ENCODE measurements at places on chromosomes 7 and 10.

- peak; percentile 90 for DNase-seq
These were observed 110.3 kb upstream of the LANCL2 start for GRCh38 chr7:55254596-55255495.

- no peak for DNase-seq
These were observed 7.6 kb upstream of the KCP start for GRCh38 chr7:128918016-128918665.

GRCh38 chr7:84553711-84554110, 359.1 kb upstream of the SEMA3A start:
- no peak for DNase-seq

- no peak for DNase-seq
These were observed 161.0 kb downstream of the TEX36 start for GRCh38 chr10:125521721-125522680.

GRCh38 chr10:79219322-79219957, 127.8 kb upstream of the PPIF start:
- DNase-seq: no peak

GRCh38 chr10:101284744-101285463, 55.6 kb upstream of the LBX1 start:
- no peak for DNase-seq

DNA sequence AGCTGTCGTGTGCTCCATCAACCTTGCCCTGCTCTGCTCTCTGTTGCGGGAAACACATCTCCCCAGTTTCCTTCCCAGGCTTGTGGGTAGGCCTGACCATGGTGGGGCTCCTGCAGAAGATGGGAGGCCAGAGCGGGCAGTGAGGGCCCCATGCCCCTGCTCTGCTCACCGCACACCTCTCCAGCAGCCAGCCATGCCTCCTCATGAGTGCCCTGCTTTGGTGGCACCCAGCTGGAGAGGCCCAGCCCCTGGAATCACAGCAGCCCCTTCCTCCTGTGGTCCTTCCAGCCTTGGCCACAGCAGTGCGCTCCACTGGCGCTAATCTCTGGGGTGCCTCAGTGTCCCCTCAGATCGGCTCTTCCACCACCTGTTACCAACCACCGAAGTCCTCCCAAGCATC, 4.2 kb upstream of the OPN4 start:
- no peak for DNase-seq

GRCh38 chr7:30476459-30477145, 2.0 kb downstream of the NOD1 start:
- DNase-seq: no peak

GRCh38 chr10:129960481-129961156, 3.5 kb downstream of the EBF3 start:
- DNase-seq: peak; percentile 12

GRCh38 chr7:101866328-101866727, 48.9 kb downstream of the CUX1 start:
- no peak for DNase-seq

- DNase-seq: peak; percentile 92
These were observed 60.2 kb downstream of the DNAJB9 start for GRCh38 chr7:108629651-108630400.

GRCh38 chr10:20714518-20714917, 182.6 kb downstream of the NEBL start:
- DNase-seq: no peak

- peak; percentile 9 for DNase-seq
These were observed 3.9 kb downstream of the CXCL12 start for GRCh38 chr10:44380829-44381600.

GRCh38 chr10:125510998-125511397, 172.0 kb downstream of the TEX36 start:
- DNase-seq: no peak

DNA sequence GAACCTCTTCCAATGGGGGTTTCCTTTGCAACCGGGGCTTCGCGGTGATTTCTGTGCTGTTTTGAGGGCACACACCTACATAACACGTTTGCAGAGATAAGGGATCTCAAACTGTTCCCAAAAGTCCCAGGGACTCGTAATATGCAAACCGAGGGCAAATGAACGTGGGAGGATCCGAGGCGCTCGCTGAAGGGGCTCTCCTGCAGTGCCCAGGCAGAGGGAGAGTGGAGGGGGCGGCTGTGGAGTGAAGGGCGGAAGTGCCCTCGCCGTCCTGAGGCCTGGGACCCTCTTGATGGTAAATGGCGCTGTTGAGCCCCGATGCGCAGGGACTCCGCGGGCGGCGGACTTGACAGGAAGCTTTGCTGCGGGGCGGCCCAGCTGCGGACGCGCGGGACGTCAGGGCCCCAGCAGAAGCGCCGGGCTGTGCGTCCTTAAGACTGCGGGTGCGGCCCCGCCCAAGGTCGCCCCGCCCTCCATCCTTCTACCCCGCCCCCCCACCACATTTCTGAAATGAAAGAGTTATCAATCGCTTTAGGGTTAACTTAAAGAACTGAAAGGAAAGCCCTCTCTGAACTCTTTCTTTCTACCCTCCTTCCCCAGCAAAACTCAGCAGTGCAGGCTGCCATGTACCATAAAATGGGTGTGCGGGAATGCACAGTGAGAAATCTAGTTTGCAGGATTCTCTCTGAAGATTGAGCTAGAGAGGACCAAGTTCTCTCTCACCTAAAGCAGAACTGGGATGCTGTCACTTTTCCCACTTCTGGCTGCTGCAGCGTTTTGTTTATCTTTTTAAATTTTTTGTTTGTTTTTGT, 151.8 kb upstream of the YAE1 start:
- peak; percentile 82 for DNase-seq

GRCh38 chr10:5581670-5582566, 57.2 kb downstream of the CALML3 start:
- no peak for DNase-seq

DNA sequence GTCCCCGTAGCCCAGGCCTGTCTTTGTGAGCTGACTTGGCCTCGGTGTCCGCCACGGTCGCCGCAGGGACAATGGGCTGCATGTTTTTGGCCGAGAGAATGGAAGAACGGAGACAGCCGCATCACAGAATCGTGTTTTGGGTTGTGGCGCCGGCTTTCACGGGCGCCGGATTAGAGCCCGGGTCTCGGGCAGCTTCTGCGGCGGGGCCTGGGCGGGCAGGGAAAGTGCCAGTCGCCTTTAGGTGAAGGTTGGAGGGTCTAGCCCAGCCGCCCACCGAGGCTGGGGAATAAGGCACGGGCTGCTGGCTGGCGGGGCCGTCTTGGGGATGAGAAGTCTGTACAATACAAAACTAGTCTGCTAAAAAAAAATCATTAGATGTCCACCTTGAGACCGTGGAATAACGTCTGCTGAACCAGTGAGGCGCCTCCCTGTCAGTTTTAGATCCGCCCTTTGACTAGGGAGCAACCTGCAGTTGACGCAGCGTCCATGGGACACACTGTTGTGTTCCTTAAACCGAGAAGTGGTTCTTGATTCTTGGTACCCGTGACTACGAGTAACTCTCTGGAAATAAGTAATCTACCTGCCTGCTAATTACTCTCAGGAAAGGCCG, 577 bp downstream of the DNAJB9 start:
- DNase-seq: peak; percentile 32

DNA sequence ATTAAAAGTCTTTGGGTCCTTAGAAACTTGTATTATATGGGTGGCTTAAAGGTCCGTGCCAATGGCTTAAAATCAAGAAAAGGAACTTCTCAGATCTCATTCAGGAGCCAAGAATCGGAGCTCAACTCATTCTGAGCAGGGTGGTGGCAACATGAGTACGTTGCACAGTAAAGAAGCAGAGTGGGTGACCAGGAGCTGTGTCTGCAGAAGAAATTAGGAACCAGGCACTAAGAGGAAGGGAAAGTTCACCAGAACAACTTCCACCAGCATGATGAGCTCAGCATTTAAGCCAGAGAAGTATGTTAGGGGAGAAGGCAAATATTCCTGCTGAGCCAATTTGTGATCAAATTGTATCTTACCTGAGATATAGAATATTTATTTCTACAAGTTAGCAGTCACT, 236.0 kb upstream of the NRP1 start:
- no peak for DNase-seq

DNA sequence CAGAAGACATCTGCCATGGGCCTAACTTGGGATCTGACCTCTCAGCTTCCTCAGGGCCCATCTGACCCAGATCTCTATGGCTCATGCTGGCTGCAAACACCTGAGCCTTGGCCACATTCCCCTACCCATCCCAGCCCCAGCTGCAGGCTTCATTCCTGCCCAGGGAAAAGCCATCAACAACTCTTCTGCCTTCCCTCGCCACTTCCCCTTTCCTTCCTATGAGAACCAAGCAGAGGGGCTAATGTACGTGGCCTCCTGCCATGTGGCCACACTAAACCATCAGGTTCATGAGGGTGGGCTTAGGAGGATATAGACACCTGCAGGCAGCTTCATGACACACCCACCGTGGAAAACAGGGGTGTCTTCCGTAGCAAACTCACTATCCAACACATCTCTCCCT, 312.2 kb downstream of the GALNT17 start:
- DNase-seq: no peak

DNA sequence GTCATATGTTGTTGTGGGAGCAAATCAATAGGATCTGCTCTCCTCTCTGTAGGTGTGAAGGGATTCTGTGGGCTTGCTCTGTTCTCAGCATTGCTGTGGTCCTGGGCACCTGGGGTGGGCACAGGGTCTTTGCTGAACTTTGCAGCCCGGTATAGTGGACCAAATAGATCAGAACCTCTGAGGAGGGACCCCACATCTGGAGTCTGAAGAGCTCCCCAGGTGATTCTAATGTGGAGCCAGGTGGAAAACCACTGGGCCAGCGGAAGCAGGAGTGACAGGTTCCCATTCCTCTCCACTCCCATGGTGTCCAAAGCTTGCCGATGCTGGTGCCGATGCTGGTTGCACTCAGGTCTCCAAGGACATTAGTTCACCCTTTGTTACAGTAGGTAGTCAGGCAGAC, 257.2 kb downstream of the GLRX3 start:
- DNase-seq: no peak

DNA sequence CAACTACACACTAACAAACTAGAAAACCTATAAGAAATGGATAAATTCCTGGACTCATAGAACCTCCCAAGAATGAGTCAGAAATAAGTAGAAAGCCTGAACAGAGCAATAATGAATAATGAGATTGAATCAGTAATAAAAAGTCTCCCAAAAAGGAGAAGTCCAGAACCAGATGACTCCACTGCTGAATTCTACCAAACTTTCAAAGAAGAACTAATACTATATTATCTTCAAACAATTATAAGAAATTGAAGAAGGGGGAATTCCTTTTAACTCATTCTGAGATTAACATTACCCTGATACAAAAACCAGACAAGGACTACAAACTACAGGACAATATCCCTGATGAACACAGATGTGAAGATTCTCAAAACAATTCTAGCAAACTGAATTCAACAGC, 47.8 kb upstream of the CDK6 start:
- no peak for DNase-seq

DNA sequence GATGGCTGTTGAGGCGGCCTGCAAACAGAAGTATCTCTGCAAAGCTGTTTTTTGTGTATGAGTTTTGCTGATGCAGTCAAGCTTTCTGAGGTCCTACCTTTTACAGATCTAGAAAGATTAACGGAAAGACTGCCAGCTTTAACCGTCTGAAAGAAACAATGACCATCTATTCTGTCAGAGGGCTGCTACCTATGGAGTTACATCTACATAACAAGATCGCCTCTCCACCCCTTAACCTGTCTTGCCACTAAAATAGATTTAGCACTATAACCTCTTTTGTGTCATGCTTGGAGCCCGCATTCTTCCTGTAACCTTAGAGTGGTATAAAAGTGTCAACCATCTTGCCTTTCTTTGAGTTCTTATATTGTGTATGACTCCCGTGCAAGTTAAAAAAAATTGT, 291.2 kb downstream of the POM121L12 start:
- DNase-seq: no peak

DNA sequence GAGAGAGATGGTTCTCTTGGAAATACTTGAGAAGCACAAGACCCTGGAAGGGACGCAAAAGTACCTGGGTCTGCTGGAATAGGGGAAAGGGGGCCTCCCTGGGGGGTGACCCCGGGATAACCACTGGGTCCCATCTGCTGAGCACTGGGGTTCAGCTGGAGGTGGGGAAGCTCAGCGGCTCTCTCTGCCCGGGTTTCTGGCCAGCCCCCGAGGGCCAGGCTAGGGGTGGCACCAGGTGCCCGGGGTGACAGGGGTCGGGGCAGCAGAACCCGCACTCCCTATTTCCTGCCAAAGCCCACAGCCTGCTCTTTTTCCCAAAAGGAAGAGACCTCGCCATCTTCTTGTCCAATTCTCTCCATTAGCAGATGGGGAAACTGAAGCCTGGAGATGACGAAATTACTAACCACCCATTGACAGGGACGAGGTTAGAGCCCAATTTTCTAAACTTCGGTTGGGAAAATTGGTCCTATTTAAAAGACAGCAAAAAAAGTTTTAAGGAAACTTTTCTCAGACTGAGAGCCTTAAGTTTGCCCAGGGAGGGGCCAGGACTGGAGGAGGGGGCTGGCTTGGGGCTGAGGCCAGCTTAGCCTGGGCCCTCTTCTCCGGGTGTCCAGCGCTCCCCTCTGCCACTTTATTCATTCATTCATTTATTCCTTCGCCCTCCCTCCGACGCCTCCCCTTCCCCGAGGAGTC, 17.8 kb upstream of the GATA3 start:
- no peak for DNase-seq

GRCh38 chr7:17234398-17235031, 63.9 kb upstream of the AHR start:
- DNase-seq: no peak

- DNase-seq: no peak
These were observed 51.1 kb upstream of the ADRB1 start for GRCh38 chr10:113992471-113993011.

- DNase-seq: no peak
These were observed 121.5 kb downstream of the POLR1F start for GRCh38 chr7:19587291-19587690.

DNA sequence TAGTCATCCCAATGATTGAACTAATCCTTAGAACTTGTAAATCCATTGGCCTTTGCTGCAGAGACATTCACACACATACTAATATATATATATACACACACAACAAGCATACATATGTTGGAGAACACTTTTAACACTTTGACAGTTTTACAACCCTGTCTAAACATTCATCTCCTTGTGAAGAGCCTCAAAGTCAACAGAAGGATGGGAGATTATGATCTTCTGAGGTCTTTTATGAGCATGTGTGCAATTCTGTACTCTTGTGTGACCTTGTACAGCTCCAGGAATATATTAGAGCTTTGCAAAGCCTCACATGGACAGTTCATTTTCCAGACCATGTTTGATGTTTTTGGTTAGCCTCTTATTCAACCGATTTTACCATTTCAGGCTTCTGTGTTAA, 589.0 kb downstream of the NXPH1 start:
- no peak for DNase-seq

DNA sequence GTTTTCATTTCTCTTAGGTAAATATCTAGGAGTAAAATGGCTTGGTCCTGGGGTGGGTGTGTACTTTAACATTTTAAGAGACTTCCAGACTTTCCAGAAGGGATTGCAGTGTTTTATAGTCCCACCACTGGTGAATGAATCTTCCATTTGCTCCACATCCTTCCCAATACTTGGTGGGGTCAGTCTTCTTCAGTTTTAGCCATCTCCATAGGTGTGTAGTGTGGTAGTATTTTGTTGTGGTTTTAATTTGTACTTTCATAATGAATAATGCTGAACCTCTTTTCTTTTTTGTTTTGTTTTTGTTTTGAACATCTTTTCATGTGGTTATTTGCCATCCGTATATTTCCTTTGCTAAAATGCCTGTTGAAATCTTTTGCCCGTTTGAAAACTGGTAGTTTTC, 86.4 kb downstream of the ANKRD61 start:
- no peak for DNase-seq

- peak; percentile 28 for DNase-seq
These were observed 136.8 kb upstream of the PDE1C start for GRCh38 chr7:32206987-32207386.

- DNase-seq: no peak
These were observed 11.3 kb downstream of the CHCHD3 start for GRCh38 chr7:133070562-133070961.

GRCh38 chr7:538764-539685, 19.4 kb upstream of the PDGFA start:
- DNase-seq: no peak
